Stimulated activated CD8-positive, alpha-beta memory T cell treated with anti-CD3 and anti-CD28 coated beads, Interleukin-2, amount 100 ng/mL, for 1 hour (primary cell): ENCODE measurements at places on chromosomes 1 and 21.

- DNase-seq: no peak
Observed at GRCh38 chr1:108209456-108210108, 9.4 kb upstream of the SLC25A24 start.

DNA sequence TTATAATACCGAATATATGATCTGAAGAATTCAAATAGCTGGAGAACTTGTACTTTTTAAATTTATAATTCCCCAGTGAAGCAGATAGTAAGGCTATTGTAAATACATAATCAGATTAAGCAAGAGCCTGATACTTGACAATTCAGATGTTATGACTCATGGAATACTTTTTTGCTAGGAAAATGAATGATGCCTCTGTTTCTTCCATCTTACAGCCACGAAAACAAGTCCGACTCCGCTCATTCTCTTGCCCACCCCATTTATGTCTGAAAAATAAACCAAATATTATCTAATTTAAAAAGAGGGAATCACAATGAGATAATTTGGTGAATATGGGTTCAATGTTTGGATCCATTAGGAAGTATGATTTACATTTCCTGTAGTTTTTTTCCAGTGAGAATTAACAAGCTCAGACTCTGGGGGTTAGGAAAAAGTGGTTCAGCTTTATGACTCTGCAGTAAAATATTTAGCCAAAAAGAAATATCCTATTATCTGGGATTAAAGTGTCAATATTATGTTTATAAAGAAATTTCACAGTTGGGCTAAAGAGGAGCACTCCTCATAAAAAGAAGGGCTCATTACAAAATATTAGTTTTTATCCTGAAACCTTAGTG, 50.4 kb upstream of the DAB1 start:
- DNase-seq: no peak

DNA sequence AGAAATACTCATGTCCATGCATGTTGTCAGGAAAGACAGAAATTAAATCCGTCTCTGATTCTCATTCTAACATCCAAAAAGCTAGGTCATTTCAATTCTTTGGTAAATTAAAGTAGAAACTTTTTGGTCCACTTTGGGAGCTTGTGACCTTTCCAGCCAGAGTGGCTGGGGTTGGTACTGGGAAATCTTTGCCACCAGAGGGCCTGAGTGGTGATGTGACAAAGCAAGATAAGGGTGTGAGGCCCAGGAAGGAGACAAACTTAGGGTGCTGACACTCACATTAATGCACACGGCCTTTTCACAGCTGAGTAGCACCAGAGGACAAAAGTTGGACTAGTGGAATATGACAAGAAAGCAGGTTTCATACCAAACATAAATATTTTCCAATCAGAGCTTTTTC, 144.3 kb downstream of the DNM3 start:
- no peak for DNase-seq

DNA sequence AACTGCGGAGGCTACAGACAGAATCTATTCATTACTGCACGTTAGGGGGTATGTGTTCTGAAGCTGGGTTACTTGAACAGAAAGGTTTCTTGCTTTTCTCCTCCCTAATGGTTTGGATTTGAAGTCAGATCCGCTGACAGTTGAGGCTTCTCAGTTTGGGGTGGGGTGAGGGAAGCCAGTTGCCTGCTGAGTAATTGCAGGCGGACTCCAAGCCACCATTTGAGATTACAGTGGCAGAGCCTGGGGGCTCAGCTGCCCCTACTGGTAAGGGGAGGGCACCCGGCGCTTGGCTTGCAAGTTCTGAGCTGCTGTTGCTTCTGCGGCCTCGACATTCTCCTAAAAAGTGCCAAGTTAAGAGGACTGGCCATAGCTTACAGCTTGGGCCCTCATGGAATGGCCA, 2.0 kb downstream of the GRHL3 start:
- no peak for DNase-seq

- no peak for DNase-seq
Observed at GRCh38 chr21:35510294-35510693, 461.2 kb upstream of the RUNX1 start.

- no peak for DNase-seq
Observed at GRCh38 chr1:113976609-113977278, 2.5 kb upstream of the OLFML3 start.
